ENCODE measurements at places on chromosomes 12 and 14. TPM values are rescaled to one million over a fixed set of nuclear protein-coding genes. Genes with fewer than 3 reads are reported as not detected.

SYT1 gene
- 18.2 TPM for total RNA-seq

MUCL1 gene
- not detected for total RNA-seq

GUCY2C gene
- not detected for total RNA-seq

AHNAK2 gene
- total RNA-seq = 175 TPM

NIN gene
- 24.6 TPM for total RNA-seq

DNA sequence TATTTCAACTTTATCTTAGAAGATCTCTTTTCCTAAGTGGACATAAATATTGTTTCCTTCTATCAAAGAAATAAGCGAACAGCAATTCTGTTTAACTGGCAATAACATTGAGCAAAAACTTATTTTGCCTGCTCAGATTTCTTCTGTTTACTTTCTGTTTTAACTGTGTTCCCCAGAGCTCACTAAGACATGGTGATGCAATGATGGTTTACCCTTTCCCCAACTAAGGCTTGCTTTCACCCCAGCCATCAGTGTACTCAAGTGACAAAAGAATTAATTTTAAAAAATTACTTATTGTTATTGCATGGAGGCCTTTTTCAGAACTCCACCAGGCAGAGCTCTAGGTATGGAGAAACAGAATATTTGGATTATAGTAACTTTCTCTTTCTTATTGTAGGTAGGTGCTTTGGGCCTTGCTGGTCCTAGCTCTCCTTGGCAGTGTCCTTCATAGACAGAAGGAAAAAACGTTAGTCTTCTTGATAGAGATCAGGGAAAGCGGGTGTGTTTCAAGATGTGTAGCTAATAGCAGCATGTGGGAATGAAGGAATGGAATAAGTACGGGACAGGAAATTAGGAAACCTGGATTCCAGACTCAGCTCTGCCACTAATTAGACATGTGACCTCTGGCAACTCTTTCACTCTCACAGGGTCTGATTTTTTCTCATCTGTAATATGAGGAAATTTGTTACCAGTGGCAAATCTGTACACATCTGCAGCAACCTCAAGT, 14.6 kb upstream of the DDHD1 start:
- no peaks in the 10 kb centered on the region for H3K27me3 ChIP-seq
- no peak overlapping the region for H3K4me3 ChIP-seq
- DNase-seq = no peak
- peak overlapping the region; percentile 36 for H3K27ac ChIP-seq

GRCh38 chr14:99584823-99585222, 19.2 kb downstream of the CCDC85C start:
- no peaks in the 10 kb centered on the region for H3K27me3 ChIP-seq
- peaks cover 23% of the 10 kb centered on the region for H3K4me1 ChIP-seq
- no peak for DNase-seq
- no peak overlapping the region for H3K4me3 ChIP-seq
- no peaks in the 10 kb centered on the region for H3K36me3 ChIP-seq
- no peak overlapping the region for H3K27ac ChIP-seq

SLC6A15 gene
- 4.4 TPM for total RNA-seq

GRCh38 chr12:3965046-3965445, 91.8 kb upstream of the PARP11 start:
- H3K27me3 ChIP-seq = no peaks in the 10 kb centered on the region
- H3K27ac ChIP-seq = no peak overlapping the region
- no peaks in the 10 kb centered on the region for H3K4me1 ChIP-seq
- H3K4me3 ChIP-seq = no peak overlapping the region
- no peaks in the 10 kb centered on the region for H3K36me3 ChIP-seq

DIO2 gene
- 6.2 TPM for total RNA-seq

DNA sequence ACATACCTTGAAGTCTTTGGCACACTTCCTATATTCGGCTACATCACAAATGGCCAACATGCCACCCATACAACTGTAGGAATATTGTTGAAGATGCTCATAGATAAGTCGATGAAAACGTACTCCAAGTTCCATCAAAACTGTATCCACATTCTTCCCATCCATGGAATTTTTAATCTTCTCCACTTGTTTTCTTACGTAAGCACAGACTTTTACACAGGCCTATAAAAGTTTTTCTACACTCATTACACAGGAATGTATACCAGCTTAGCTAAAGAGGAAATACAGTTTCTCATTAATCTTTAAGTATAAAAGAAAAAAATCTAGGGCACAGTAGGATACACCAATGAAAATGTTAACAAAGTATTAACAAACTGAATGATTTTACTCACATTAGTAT, 59.1 kb downstream of the EXOC5 start:
- H3K36me3 ChIP-seq = peaks cover 4% of the 10 kb centered on the region
- H3K27me3 ChIP-seq = no peaks in the 10 kb centered on the region
- no peak overlapping the region for H3K4me3 ChIP-seq
- DNase-seq = no peak

DNA sequence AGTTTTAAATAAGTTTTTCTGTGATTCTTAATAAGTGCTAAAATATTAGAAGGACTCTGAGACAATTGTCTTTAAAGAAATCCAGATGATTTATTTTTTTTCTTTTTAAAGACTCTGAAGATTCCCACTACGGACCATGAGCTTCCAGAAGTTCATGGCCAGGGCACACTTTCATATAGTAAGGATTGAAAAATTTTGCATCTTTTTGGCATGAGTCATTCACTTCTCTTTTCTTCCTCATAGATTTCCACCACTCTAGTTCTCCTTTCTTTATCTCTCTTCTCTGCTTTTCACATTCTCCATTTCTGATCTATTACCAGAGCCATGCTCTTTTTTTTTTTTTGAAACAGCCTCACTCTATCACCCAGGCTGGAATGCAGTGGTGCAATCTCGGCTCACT, 385.8 kb downstream of the FLRT2 start:
- DNase-seq = no peak
- H3K4me3 ChIP-seq = no peak overlapping the region
- H3K36me3 ChIP-seq = no peaks in the 10 kb centered on the region
- no peaks in the 10 kb centered on the region for H3K4me1 ChIP-seq
- H3K27ac ChIP-seq = no peak overlapping the region

DNA sequence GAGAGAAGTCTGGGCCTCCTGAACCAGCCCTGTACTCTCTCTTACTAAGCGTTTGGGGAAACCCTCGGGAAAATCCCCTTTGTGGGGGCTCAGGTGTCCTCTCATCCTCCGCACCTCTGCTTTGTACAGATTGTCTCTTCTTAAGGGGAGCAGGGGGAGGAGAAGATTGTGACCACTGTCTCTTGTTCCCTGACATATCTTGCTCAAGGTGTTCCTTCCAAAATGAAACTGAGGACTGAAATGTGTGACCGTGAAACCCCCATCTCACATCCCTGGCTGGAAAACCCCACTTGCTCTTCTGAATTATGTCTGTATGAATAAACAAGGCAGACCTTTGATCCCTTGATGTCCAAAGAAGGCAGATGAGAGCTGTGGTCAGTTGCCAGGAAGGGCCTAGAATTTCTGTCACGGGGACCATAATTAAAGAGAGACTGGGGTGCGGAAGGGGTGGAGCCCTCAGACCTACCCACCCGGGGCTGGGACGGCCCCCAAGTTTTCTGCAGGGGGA, 369.8 kb downstream of the AACS start:
- no peak overlapping the region for H3K27ac ChIP-seq
- H3K27me3 ChIP-seq = no peaks in the 10 kb centered on the region

ADSS1 gene
- 11.7 TPM for total RNA-seq

DDX54 gene
- total RNA-seq = 53.3 TPM

GRCh38 chr12:52865090-52865944, 16.5 kb upstream of the KRT78 start:
- H3K4me1 ChIP-seq = no peaks in the 10 kb centered on the region
- no peaks in the 10 kb centered on the region for H3K27me3 ChIP-seq
- H3K27ac ChIP-seq = no peak overlapping the region
- DNase-seq = peak; percentile 59
- H3K36me3 ChIP-seq = no peaks in the 10 kb centered on the region

FBLN5 gene
- 80.4 TPM for total RNA-seq

DNA sequence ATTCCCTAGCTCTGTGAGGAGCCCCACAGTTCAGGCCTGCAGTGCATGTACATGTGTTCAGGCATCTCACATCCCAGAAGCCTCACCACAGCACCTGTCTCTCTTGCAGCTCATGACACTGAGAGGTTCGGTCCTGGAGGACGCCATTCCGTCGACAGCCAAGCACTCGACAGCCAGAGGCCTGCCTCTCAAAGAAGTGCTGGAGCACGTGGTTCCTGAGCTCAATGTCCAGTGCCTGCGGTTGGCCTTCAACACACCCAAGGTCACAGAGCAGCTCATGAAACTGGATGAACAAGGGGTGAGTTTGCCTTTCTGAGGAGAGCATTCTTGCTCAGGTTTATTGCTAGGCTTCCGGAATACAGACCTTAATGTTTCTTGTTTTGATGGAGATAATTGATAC, 308.3 kb upstream of the RGS6 start:
- H3K36me3 ChIP-seq = no peaks in the 10 kb centered on the region
- H3K27me3 ChIP-seq = no peaks in the 10 kb centered on the region
- DNase-seq = no peak
- no peaks in the 10 kb centered on the region for H3K4me1 ChIP-seq
- H3K27ac ChIP-seq = no peak overlapping the region

CEP170B gene
- total RNA-seq = 1.2 TPM

- H3K36me3 ChIP-seq = no peaks in the 10 kb centered on the region
- H3K27me3 ChIP-seq = no peaks in the 10 kb centered on the region
- no peaks in the 10 kb centered on the region for H3K4me1 ChIP-seq
- no peak overlapping the region for H3K4me3 ChIP-seq
- no peak for DNase-seq
- no peak overlapping the region for H3K27ac ChIP-seq
Measured at GRCh38 chr12:127052511-127053232, 1214.3 kb upstream of the TMEM132C start.

DNA sequence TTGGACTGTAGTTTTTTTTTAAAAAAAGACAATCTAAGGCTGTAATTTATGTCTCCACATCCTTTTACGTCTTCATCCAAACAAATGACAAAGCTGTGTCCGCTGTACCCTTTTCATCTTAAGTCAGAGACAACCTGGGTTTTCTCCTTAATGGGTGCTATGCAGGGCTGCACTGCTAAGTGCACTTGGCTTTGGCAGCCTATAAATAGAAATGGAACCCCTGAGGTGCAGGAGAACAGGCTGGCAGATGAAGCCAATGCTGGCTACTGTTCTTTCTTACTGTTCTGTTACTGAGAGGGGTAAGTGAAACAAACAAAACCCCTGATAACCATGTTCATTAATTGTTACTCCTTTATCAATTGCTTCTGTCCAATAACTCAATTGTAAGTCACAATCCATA, 47.1 kb upstream of the KICS2 start:
- no peaks in the 10 kb centered on the region for H3K27me3 ChIP-seq
- H3K4me3 ChIP-seq = no peak overlapping the region
- no peaks in the 10 kb centered on the region for H3K36me3 ChIP-seq

MSRB3 gene
- 126 TPM for total RNA-seq

LMNTD1 gene
- total RNA-seq = not detected

GPRC5A gene
- 12.8 TPM for total RNA-seq

DNA sequence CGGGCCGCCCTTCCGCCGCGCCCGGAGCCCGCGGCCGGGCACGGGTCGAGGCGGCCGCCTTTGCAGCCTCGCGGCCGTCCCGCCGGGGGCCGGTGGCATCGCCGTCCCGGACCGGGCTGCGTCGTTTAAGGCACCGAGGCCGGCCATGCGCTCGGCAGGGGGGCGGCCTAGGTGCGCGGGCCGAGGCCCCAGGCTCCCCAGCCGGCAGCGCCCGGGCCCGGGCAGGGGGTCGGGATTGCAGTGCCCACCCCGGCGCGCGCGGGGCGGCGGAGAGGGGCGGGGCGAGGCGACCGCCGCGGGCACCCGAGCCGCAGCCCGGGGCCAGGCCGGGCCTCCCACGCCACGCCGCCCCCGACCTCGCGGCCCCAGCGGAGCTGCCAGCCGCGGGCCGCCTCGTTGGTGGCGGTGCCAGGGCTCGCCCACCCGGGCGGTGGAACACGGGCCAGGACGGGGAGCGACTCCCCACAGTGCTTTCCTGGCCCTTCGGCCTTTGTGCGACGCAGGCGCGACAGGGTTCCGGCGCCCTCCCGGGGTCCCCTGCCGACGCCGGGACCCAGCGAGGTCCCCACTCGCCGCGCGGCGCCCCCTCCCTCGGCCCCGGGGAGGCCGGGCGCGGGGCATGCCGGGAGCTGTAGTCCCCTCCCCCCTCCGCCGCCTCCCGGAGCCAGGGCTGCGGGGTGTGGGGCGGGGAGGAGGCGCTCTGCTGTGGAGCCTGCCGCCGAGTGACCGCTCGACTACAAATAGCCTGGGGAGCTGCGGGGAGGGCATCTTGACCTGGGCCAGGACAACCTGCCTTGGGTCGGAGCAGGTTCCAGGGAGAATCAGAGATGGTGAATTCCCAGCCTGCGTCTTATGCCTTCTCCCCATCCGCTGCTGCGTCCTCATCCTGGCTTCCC, 769 bp downstream of the FKBP4 start:
- no peaks in the 10 kb centered on the region for H3K36me3 ChIP-seq
- peak overlapping the region; percentile 87 for H3K4me3 ChIP-seq
- H3K27ac ChIP-seq = peak overlapping the region; percentile 86
- H3K4me1 ChIP-seq = no peaks in the 10 kb centered on the region
- H3K27me3 ChIP-seq = no peaks in the 10 kb centered on the region

- H3K27ac ChIP-seq = no peak overlapping the region
- DNase-seq = no peak
- H3K27me3 ChIP-seq = no peaks in the 10 kb centered on the region
- no peaks in the 10 kb centered on the region for H3K36me3 ChIP-seq
- no peaks in the 10 kb centered on the region for H3K4me1 ChIP-seq
Measured at GRCh38 chr14:21825149-21825743, 151.6 kb upstream of the OR4E1 start.

LPAR5 gene
- total RNA-seq = not detected

GRCh38 chr12:56699020-56699661, 11.1 kb upstream of the PTGES3 start:
- no peaks in the 10 kb centered on the region for H3K27me3 ChIP-seq
- no peak overlapping the region for H3K27ac ChIP-seq
- H3K36me3 ChIP-seq = no peaks in the 10 kb centered on the region
- H3K4me3 ChIP-seq = no peak overlapping the region
- H3K4me1 ChIP-seq = no peaks in the 10 kb centered on the region
- no peak for DNase-seq

SMAGP gene
- 19.0 TPM for total RNA-seq

SMCO3 gene
- total RNA-seq = not detected

- no peak overlapping the region for H3K27ac ChIP-seq
- no peaks in the 10 kb centered on the region for H3K4me1 ChIP-seq
- H3K36me3 ChIP-seq = no peaks in the 10 kb centered on the region
- H3K27me3 ChIP-seq = no peaks in the 10 kb centered on the region
Measured at GRCh38 chr14:98325761-98326160, 946.2 kb downstream of the BCL11B start.

LRTM2 gene
- not detected for total RNA-seq

NDUFB1 gene
- 54.1 TPM for total RNA-seq

DNA sequence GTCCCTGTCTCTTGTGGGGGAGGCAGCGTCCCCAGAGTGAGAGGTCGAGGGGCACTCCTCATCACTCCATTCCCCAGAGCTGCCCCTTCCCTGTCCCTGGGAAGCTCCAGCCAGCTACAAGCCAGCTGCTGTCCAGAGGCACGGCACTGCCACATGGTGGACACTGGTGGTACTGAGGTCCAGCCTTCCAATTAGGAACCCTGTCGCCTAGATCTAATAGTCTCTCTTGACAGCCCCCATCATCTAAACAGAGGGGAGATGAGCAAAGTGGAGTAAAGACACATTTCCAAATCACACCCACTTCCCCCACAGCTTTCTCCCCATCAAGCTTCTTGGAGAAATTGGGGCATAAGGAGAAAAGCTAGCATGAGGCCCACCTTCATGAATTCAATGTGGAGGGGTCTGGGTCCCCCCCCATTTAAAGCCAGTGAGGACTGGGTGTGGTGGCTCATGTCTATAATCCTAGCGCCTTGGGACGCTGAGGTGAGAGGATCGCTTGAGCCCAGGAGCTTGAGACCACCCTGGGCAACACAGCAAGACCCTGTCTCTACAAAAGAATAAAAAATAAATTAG, 2.1 kb upstream of the INHBE start:
- H3K27ac ChIP-seq = no peak overlapping the region
- no peak overlapping the region for H3K4me3 ChIP-seq
- no peaks in the 10 kb centered on the region for H3K27me3 ChIP-seq
- no peaks in the 10 kb centered on the region for H3K36me3 ChIP-seq

NUBPL gene
- total RNA-seq = 9.0 TPM
